ENCODE measurements at places on chromosomes 1 and 21.

DNA sequence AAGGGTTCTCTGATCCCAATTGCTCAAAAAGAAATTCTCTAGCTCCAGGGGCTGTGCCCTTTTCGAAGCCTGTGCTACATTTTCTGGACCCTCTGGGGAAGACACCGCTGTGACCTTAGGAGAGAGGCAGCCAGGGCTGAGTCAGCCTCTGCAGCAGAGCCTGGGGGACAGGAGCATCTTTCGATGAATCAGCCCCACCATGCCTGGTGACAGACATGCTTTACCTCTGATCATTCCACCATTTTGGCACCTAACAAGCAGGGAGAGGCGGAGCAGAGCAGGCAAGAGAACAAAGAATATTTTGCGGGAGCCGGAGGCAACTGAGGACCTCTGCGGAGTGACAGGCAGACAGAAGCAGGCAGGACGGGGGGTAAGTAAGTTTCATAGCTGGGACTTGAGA lies 84.9 kb downstream of the VWA5B1 start:
- no peak for DNase-seq

GRCh38 chr21:33444499-33444898 lies 35.3 kb downstream of the TMEM50B start:
- no peak for DNase-seq

DNA sequence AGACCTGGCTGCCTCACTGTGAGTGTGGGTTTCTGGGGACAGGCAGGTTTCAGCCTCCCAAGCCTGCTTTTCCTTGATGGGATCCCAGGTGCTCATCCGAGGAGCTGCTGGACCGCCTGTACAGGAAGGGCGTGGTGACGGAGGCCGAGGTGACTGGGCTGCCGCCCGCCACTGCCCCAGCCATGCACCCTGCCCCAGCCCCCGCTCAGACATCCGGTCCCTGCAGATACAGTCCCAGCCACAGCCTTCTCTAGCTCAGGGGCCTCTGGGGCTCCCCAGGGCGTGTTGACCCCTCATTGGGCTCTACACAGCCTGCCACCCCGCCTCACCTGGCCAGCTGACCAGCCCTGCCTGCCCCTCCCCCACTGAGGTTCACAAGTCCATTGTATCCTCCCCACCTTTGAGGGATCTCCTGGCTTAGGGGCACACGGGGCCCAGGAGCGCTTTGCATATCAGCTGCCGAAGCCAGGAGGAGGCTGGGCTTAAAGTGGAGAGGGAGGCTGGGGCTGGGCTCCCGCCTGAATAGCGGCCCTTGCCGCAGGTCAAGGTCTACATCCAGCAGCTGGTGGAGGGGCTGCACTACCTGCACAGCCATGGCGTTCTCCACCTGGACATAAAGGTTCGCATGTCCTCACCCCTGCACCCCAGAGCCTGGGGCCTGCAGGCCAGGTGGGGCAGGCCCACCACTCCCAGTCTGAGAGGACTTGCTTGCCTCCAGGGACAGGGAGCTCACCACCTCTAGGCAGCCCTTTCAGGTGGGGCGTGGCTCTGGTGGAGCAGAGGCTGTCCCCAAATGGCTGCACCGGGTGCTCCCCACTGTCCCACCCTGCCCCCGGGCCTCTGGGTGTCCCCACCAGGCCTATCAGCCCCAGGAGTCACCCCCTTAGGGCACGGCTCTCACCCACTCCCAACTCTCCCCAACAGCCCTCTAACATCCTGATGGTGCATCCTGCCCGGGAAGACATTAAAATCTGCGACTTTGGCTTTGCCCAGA lies 38.5 kb downstream of the TRIM11 start:
- DNase-seq, result peak; percentile 53

- DNase-seq, result peak; percentile 18
Observed at GRCh38 chr1:117284399-117285215, 73.9 kb upstream of the VTCN1 start.

DNA sequence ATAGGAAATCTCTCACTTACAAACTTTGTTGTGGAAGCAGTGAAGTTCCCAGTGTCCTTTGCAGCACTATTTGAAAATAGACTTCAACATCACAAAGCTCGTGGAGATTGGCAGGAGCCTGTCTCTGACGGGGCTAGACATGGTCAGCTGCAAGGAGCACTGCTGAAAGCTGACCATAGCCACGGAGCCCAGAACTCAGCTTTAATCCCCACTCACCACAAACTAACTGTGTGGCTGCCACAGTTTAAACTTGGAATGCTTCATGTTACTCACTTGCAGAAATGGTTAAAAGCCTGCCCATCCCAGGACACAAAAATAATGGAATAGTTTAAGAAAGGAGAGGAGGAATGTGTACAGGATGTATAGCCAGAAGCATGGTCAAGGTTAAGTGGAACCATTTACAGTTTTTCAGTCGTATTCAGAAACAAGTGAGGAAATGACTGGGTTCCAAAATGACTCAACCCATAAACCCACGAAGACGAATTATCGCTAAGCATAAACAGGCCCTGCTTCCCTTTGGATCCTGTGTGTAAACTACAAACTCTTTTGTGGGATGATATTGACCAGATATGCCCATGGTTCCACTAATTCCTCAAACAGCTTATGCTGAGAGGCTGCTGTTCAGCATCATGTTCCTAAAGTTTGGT lies 18.2 kb downstream of the DNALI1 start:
- DNase-seq, result no peak

DNA sequence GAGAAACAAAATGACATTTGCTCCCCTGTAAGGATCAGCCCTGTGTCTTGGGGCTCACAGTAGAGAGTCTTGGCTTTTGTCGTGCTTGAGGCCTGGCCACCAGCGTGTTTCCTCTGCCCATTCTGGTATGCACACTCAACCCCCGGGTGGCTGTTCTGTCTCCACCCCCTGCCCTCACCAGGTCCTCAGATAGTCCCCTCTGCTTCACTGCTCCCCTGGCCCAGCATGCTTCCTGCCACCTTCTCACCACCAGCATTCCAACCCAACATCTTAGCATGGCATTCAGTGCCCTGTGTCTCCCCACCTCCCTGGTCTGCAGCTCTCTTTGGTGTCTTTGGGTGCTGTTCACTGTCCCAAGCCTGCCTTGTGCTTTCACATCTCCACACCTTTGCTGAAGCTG lies 16.2 kb downstream of the ZNF362 start:
- DNase-seq, result no peak

DNA sequence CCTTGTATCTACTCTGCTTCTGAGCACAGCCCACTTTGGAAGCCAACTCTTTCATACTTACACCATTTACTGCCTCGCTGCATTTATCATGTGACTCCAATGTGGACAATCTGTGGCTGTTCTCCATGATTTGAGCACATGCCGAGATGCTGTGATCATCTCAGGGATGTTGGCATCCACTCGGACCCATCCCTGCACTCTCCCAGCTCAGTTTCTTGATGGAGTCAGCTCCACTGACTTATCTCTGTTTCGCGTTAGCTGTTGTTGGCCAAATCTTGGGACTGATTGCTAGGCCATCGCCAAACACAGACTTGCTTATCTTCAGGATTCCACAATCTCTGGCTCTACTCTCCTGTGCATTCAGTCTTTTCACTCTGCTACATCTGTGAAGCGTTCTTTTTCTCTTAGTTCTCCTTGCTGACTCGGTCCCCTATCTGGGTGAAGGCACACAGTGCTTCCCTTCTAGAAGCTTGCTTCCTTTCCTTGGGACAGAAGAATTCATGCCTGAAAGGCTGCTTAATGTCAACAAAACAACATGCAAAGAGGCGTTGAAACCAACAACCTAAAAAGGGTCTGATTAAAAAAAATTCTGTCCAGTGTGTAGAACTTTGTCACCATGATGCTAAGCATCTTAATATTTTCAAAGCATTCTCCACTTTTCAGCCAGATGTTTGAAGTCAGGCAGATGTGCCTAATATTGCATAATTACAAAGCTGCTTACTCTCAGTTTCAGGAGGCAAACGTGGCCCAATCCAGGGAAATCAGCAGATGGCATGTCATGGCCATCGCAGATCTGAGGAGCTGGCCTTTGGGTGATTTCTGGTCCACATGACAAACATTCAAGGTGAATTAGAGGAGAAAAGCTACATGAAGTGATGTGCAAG lies 120.7 kb downstream of the NGF start:
- no peak for DNase-seq

- no peak for DNase-seq
Observed at GRCh38 chr1:51325391-51325790, 5.0 kb downstream of the TTC39A start.

DNA sequence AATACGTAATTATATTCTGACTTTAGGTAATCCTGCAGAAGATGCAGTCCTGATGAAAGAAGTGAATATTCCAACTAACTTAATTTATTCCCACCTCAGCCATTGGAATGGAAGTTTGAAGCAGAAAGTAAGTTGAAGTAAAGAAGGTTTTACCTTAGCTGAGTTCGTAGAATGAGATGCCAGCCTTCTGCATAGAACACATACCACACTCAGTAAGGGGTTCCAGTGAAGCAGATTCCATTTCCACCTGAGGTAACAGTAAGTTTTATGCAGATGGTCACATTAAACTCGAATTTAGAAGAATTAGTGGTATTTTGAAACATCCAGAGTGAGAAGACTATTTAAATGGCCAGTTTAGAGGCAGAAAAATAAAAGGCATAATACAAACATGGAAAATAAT lies 20.2 kb downstream of the RBM11 start:
- DNase-seq, result no peak

- no peak for DNase-seq
Observed at GRCh38 chr1:154485106-154485505, 16.9 kb upstream of the TDRD10 start.

DNA sequence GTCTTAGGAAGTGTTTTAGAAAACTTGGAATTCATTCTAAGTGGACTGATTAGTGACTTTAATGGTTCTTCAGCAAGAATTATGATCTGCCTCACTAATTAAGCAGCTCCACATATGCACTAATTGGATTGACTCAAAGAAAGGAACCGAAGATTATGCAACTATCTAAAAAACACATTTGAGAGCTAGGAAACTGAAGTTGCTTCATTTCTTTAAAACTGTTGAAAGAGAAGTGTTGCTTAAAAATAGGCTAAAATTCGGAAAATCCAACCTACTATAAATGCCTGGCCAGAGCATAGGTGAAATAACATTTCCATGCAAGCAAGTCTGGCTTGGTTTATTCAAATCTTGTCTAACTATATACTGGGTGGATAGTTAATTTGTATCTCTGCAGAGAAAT lies 502.9 kb upstream of the ZRANB2 start:
- DNase-seq, result no peak

DNA sequence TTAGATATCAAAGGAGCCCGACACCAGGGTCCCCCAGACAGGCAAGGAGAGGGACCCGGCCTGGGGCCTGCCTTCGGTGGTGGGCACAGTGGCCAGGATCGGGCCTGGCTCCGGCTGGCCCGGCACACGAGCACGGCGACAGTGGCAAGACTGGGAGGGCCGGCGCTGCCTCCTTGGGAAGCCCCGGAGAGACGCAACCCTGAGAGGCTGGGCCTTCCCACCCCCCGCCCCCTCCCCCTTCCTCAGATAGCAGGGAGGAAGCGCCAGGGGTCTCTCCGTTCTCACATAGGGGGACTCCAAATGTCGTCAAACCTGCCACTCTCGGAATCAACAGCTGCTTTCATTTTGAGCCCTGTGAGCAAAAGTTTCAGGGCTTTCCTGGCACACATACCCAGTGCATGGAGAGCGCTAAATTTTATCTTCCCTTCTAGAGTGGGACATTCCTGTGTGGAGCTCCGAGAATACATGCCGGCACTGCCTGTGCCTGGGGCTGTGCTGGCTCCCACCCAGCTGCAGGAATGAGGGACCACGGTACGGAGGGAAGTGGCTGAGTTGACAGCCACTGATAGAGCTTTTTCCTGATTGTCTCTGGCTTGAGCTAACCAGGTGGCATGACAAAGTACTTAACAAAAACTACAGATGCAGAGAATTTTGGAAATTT lies 62.4 kb downstream of the CD247 start:
- peak; percentile 49 for DNase-seq

GRCh38 chr1:40153073-40153770 lies 8.0 kb upstream of the RLF start:
- DNase-seq, result peak; percentile 62

DNA sequence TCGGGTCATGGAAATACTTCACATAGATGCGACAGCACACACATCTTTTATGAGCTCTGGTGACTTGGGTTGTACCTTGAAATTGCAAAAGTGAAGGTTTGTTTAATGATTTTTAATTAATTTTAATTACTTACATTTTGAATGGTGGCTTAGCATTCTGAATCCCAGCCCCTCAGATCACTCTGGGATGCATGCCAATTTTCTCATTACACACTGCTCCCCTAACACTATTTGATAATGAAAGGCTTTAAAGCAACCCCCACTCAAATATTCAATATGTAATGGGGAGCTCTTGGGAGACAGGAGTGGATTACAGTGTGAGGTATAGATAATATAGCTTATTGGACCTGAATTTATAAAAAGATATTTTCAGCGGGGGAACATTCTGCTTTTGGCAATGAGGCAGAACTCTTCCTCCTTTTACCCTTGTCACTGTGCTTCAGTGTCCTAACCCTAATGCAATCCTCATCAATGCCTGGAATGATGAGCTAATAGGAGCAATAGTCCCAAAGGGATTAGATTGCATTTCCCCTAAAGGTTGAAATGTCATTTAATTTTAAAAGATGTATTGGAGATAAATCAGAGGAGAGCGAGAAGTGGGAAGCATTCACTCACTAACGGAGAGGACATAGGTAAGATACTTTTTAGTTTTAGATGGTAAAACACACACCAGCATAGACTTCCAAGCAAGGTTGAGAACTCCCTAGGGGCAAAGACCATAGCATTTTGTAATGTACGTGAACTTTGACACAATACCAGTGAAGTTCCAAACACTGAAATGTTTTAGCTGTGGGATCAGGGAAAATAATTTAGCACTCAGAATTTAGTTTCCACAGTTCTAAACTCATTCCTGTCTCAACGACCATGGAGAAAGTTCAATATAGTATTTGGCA lies 384.1 kb upstream of the PLXNA2 start:
- no peak for DNase-seq

DNA sequence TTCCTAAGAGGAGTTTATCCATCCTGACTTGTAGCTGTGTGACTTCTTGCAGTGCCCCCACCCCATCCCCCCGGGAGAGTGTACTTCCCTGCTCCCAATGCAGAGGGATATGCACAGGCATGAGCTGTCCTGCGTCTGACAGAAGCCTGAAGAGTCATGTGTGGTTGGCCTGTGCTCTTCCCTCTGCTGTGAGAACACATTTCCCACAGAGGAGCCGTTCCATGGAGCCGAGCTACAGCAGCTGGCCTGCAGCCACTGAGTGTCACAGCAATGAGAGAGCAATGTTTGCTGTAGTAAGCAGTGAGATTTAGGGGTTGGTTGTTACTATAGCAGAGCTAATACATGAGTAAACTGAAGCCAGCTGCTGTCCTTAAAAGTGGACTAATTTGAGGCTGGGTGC lies 22.0 kb downstream of the PARS2 start:
- no peak for DNase-seq
